ENCODE measurements at places on chromosomes 16 and 17. TPM values are rescaled to one million over a fixed set of nuclear protein-coding genes. Genes with fewer than 3 reads are reported as not detected.

DNA sequence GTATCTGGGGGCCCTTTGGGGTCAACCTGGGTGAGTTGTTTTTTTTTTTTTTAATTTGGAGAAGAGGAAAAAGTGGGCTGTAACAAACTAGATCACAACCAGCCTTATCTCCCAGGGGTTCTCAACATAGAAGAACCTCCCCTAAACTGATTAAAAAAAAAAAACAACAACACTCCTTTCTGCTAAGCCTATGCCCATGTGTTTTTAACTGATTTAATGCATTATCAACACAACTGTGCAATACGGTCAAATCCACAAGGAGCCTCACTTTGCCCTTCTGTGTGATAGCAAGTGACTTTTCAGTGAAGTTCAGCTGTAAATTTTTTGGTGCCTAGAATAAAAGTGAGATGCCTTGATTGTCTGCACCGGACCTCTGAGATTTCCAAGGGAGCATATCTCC is 646 bp downstream of the MYH11 start:
- no peak for DNase-seq

The IL17C gene
- not detected for total RNA-seq

The NPIPB5 gene
- 371 TPM for total RNA-seq

The CLDN6 gene
- not detected for total RNA-seq

The PKMYT1 gene
- 2.5 TPM for total RNA-seq
